NB4 (cell line): ENCODE measurements at places on chromosomes 3 and 15.
A peak's percentile ranks its signal among the peaks of the same experiment; 100 is the strongest.

DNA sequence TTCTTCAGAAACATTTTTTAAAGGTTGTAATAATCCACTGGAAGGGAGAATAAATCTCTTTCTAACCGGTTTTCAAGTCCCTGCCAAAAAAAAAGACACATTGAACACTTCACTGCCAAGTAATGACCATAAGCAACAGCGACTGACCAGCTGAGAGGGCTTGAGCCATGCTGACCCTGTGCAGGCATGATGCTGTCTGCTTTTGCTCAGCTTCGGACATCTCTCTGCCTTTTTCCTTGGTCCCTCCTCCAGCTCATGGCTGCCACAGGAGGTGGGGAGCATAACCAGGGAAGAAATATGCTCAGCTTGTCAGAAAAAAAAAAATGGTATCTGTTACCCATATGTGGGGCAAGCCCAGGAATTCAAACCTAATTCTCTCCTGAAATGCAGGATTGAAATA lies 1.5 kb downstream of the IGSF10 start:
- DNase-seq = no peak

- DNase-seq = peak; percentile 6
These were observed 181.9 kb downstream of the EPHB1 start for GRCh38 chr3:134976948-134977347.

GRCh38 chr15:90539789-90540188 lies 10.1 kb downstream of the CRTC3 start:
- DNase-seq = no peak

GRCh38 chr3:180855364-180855763 lies 57.1 kb upstream of the FXR1 start:
- DNase-seq = peak; percentile 12

DNA sequence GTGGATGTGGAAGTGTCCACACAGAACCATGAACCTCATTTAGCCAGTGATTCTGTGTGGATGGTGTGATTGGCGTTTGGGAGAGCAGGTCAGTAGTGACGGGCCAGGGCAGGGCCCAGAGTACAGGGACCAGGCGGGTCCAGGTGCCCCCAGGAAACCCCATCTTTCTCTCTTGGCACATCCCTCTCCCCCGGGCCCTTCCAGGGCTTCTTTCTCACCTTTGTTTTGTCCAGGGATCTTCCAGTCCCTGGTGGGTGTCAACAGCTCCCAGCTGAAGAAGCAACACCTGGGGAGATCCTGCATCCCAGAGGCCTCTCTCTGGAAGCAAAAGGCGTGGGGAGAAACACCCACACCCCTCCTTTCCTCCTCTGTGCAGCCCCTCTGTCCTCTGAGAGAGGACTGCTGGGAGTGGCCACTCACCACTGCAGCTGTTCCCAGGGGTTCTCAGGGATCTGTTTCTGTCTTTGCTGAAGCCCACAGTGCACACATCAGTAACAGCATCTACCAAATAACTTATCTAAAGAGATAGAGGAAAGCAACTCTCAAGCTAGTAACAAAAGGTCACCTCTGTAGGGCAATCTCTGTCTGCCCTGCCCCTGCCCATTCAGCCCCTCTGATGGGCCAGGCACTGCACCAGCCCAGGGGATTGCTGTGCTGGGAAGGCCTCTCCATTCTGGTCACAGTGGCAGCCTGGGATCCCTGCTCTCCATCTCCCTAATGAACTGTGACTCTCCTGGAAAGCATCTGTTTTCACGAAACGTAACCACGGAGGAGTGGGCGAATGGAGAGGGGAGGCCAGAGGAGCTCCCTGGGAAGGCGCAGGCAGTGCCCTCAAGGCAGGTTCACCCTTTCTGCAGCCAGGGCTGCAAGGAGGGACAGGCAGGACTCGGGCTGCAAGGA lies 98.3 kb upstream of the ALDH1A3 start:
- no peak for DNase-seq

DNA sequence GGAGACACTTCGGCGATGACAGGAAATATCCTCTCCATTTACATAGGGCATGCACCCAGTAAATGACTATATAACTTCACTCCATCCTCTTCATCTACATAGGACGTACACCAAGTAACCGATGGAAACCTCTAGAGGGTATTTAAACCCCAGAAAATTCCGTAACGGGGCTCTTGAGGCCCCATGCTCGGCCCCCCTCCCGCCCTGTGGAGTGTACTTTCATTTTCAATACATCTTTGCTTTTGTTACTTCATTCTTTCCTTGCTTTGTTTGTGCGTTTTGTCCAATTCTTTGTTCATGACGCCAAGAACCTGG lies 7.5 kb upstream of the FAM107A start:
- DNase-seq = no peak

DNA sequence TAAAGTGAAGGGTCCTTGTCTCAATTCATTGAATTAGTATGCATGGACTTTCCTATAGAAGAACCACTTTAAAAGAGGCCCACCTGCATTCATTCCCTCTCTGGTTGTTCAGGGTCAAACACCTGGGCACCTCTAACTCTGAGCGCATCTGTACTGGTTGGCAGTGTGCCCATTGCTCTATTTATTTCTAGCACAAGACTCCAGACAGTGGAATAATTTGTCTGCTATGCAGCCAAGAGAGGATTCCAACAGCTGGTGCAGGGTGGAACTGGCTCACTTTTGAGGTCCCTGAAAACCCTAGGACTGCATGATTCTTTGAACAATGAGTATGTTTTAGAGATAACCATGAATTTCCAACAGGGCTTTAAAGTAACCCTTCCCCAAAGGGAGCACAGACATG lies 57.9 kb downstream of the CCDC33 start:
- DNase-seq = no peak

- DNase-seq = no peak
These were observed 96.9 kb downstream of the ZPLD1 start for GRCh38 chr3:102531686-102532085.

- DNase-seq = no peak
These were observed 62.4 kb downstream of the C3orf80 start for GRCh38 chr3:160287666-160288065.

DNA sequence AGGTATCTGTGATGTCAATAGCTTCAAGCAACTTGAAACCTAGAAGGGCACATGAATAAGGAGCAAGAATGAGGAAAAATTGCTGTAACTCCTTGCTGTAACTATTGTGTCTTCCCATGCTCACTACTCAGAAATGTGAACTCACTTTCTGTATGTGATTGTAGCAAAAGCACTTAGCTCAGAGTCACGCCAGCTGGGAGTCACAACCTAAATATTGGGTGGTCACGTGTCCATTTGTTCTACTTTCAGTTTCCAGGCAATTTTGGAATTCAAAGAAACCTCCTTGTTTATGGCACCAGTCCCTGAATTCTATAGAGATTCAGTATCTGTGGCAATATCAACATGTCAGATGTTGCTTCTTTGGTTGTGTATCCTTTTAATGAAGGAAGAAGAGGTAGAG lies 241.6 kb upstream of the AZI2 start:
- DNase-seq = no peak

- DNase-seq = no peak
These were observed 282.7 kb upstream of the TPRG1 start for GRCh38 chr3:188889054-188889491.

DNA sequence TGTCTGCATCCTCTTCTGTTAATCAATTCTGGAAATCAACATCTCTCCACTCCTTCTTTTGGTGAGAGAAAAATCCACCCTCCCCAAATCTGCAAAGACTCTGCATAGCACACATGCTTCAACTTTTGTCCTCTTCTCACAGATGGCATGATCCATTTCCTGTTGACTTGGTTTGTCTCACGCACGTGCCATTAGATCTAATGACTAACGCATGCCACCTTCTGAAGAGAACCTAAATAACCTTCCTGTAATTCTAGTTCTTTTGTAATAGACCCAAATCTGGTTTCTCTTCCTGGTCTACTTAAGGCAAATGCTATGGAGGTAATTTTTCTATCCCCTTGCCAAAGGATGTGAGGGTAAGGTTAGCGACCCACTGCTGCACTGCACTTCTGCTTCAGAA lies 51.0 kb upstream of the ATOSA start:
- peak; percentile 34 for DNase-seq

- no peak for DNase-seq
These were observed 20.4 kb downstream of the FBN1 start for GRCh38 chr15:48625126-48625525.

- no peak for DNase-seq
These were observed 302.1 kb upstream of the TPRG1 start for GRCh38 chr3:188869628-188870027.

DNA sequence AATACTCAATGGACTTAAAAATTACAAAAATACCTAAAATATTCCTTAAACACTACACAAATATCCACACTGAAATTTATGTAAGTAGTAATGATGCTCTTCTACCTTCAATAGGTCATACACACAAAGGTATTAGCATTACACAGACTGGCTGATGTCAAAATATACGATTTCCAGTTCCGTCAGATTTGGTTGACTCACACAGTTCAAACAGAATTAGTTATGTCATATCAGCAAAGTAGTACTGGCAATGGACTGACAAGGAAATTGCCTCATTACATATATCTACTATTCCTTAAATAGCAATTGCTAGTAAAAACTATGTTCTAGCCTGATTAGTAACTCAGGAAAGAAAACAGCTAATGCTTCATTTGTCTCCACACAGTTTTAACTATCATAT lies 70.8 kb downstream of the ADAM10 start:
- peak; percentile 21 for DNase-seq

DNA sequence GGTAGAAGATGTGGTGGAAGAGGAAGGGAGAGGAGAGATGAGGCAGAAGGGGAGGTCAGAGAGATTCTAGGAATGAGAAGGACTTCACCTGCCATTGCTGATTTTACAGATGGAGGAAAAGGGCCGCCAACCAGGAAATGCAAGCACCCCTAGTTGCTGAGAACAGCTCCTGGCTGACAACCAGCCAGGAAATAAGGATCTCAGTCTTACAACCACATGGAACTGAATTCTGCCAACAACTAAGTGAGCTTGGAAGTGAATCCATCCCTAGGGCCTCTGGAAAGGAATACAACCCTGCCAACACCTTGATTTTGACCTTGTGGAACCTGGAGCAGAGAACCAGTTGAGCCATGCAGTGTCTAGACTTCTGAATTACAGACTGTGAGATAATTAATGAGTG lies 86.6 kb downstream of the EDEM1 start:
- no peak for DNase-seq

GRCh38 chr3:185561374-185561943 lies 9.1 kb upstream of the LIPH start:
- no peak for DNase-seq

- peak; percentile 46 for DNase-seq
These were observed 7.1 kb downstream of the ALG3 start for GRCh38 chr3:184241447-184242296.

DNA sequence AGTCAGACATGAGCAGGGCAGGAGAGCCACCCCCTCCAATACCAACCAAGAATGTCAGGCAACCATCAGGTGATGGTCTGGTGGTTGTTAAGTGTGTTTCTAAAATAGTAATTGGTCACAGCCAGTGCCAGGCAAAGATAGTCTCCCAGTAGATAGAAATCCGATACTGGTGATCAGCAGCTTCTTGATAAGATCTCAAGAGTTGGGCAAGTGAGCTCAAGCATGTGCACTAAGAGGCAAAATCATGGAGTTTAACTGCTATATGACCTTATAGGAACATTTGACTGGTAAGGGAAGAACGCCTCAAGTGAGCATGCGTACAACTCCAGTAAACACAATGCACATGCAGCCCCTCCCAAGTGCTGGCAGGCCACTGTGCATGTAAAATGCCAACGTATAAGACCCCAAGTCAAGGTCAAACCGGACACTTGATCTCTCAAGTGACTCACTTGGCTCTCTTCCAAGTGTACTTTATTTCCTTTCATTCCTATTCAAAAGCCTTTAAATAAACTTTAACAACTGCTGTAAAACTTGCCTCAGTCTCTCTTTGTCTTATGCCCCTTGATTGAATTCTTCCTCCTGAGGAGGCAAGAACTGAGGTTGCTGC lies 36.0 kb upstream of the CBLB start:
- no peak for DNase-seq

DNA sequence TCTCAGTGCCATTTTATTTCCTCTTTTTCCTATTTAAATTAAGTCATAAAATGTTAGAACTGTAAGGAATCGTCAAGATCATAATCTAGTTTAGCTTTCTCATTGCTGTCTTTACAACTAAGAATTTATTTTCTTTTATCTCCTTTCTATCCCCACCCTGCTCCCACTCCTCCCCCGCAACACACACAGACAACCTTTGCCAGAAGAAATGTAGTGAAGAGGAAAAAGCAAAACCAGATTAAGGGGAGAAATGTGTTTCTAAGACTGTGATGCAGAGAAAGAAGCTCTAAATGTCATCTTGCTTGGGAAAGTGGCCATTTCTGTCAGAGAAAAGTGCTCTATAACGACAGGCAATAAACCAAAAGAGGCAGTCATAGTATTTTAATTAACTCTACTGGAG lies 78.3 kb upstream of the MLF1 start:
- no peak for DNase-seq

DNA sequence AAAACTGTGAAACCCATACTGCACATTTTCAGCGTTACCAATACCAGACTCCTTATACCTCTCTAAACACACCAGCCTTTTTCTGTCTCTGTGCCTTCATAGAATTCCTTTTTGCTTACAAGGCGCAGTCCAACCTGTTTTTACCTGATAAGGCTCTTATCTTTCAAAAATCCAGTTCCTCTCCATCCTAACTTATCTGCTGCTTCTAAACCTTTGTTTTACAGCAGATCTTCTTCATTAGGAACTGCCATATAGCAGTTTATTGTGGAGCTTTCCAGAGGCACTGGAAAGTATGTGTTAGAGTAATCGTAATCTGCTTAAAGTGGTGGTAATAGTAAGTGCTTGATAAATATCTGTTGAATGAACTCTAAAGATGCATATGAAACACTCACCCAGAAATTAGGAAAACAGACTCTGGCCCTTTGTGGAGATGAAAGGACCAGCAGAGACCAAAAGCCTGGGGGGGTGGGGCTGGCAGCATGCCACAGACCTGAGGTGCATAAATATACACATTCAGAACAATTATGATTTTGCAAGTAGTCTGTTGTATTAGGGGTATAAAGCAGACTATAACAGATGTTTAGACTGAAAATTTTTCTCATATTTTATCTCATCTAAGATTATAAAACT lies 29.3 kb downstream of the PPP2R3A start:
- no peak for DNase-seq

GRCh38 chr15:72176159-72176558 lies 21.4 kb downstream of the GRAMD2A start:
- DNase-seq = no peak

GRCh38 chr3:17546500-17547255 lies 195.8 kb downstream of the TBC1D5 start:
- no peak for DNase-seq
